ENCODE measurements at places on chromosomes 16 and 17.

DNA sequence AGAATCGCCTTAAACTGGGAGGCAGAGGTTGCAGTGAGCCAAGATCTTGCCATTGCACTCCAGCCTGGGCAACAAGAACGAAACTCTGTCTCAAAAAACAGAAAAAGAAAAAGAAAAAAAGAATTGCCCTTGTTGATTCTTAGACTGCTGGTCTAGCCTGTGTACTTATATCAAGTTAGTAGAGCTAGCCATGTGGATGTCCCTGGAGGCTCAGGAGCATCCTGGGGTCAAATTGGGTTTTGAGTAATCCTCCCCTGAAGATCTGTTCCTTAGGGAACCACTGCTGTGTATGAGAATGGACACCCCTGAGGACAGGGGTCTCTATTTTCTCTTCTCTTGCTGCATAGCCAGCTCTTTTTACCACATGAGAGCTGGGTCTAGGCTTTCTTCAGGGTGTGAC lies 21.5 kb downstream of the SLC7A6OS start:
- DNase-seq = no peak

GRCh38 chr16:3158510-3159314 lies 23.9 kb downstream of the ZNF213 start:
- peak; percentile 96 for DNase-seq

DNA sequence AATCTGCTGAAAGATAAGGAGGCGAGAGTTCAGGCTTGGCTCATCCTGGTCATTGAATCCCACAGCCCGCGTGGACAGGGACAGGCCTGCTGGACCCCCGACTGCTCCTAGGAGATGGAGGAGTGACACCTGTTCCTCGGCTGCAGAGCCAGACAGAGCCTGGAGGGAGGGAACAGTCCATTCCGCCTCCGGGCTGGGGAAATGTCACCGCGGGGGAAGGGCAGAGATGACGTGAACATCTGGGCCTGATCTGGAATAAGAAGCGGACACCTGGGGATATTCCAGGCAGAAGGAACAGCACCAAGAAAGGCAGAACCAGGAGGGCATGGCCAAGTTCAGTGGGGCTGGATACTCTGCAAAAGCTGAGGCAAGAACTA lies 1.5 kb downstream of the ZNF747 start:
- no peak for DNase-seq

DNA sequence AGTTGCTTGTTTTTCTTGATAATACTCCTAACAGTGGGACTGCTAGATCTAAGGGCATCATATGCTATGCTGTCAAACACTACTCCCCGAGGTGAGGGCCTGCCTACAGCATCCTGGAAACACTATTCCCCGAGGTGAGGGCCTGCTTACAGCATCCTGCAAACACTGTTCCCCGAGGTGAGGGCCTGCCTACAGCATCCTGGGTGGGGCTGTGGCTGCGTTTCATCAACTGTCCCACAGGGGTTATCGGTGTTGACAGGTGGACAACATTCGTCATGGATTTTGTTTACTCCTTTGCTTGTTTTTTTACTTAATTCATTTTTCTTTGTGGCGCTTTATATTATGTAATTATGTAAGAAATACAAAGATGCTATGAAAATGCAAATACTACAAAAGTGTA lies 22.5 kb downstream of the NPRL3 start:
- DNase-seq = no peak

DNA sequence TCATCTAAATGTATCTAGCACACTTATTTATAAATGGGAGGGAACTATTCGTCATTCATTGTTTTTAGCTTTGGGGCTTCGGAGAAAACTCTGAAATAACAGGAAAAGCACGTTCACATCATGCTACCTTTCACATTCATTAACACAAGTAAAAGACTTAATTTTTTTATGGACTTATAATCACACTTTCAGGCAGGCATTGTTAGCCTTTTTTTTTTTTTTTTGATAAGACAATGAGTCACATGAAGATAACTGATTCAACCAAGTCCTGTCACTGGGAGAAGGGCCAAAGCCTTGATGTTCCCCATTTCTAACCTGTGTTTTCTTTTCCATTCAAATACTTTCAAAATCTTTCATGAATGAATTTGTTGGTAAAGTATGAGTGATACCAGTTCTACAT lies 631.3 kb upstream of the CA10 start:
- DNase-seq = no peak

- DNase-seq = no peak
These were observed 958.1 kb downstream of the KCNJ2 start for GRCh38 chr17:71127416-71127815.
